ENCODE measurements at places on chromosomes 3 and 15.

DNA sequence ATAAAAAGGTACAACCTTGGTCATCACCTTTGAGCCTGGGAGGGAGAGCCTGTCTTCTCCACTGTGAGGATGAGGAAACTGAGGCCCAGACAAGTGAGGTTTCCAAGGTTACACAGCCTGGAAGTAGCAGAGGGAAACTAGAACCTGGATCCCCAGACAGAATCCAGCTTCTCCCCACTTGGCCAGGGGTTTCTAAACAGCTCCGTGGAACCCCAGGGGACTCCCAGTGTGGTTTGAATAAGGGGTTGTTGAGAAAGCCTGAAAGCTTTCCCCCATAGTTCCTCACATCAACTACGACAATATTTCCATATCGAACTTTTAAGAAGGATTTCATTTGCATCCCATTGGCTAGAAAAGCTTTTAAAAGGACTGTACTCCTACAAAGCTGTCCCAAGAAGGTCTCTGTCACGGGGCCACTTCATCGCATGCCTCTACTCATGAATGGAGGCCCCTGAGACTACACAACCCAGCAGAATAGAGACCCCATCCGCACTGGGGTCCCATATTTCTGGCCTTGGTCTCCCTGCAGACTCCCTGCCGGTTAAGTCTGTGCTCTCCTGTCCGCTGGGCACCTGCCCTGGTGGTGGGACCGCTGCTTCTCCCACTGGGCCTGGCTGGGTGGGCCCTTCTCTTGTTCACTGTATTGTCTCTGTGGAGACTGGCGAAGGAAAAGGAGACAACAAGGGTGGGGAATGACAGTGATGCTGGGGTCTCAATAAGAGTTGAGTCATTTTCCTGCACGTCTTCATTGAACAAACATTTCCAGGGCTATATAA lies 178.5 kb downstream of the SMAD6 start:
- no peak for DNase-seq

DNA sequence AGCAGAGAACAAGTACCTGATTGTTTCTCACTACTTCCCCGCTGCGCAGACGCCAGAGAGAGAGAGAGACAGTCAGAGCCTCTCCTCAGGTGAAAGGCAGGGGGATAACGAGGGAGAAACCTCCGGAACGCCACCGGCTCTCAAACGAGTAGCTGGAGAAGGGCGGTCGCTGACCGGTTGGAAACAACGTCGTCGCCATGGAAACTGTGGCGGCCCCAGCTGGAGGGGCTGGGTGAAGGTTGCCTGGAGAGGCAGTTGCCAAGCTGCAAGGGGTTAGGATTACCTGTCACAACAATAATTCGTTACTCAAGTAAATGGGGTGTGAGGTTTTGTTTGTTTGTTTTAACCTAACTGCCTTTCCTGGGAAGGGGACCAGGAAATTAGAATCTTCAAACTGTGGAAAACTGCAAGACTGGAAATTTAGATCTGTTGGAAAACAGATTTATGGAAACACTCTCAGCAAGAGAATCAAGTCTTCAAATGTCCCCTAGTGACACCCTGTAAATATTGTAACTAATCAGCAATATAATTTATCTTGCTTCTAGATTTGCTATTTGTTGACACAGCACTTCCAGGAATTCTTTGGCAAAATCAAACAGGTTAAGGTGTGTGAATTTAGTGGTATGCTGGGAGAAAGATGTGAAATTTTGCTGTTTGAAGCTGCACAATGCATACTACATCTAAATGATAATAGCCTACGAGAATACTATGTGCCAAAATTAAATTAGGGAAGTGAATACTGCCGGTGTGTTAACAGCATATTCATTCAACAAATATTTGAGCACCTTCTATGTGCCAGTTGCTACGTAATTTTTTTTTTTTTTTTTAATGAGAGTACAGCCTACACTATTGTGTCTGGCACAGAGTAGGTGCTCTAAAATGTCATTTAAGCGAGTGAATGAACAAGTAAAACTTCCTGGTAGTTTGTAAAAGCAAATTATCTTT lies at the start of gene DNAH12:
TSS of gene DNAH12 (minus strand) at position 164 of the 945 bp plus-strand sequence. CDS start 1,474 bp downstream, outside the sequence.
- DNase-seq, result no peak

DNA sequence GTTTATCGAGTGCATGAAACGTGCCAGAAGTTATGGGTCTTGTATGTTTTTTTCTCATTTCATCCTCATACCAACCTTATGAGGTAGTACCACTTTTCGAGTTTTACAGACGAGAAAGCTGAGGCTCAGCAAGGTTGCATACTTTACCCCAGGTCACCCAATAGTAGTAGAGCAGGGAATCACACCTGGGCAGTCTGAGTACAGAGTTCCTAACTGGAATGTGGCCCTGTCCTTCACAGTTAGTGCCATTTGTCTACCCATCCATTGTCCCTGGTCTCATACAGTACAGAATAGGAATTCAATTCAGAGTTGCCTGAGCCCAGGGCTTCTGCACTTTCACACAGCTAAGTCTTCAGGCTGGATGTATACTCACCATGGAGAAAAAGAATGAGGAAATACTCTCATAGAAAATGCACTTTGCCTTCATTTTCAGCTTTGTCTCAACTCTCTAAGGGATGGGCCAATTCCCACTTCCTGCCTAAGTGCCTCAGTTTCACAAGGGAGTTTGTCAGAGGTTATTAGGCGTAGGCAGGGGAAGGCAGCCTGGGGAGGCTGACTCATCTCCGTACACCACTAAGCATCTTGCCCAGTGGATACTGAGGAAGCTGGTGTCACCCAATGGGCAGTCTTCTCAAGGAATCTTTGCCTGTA lies 93.2 kb downstream of the TMEM212 start:
- no peak for DNase-seq

DNA sequence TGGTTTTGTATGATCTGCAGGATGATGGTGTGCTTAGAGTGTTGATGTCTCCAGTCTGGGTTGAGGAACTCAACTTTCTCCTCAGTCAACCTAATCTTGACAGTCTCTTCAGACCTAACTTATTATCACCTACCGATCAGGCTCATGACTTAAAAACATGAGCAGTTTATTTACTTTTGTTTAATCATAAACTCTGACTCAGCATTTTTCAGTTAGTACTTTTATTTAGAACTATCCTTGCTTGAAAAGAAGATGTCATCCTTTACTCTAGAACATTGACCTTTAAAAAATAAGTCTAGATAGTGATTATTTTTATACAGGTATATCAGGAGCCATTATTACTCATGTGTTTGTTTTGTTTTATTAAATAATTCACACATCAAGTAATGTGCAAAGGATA lies 414.8 kb downstream of the AGBL1 start:
- DNase-seq, result no peak

DNA sequence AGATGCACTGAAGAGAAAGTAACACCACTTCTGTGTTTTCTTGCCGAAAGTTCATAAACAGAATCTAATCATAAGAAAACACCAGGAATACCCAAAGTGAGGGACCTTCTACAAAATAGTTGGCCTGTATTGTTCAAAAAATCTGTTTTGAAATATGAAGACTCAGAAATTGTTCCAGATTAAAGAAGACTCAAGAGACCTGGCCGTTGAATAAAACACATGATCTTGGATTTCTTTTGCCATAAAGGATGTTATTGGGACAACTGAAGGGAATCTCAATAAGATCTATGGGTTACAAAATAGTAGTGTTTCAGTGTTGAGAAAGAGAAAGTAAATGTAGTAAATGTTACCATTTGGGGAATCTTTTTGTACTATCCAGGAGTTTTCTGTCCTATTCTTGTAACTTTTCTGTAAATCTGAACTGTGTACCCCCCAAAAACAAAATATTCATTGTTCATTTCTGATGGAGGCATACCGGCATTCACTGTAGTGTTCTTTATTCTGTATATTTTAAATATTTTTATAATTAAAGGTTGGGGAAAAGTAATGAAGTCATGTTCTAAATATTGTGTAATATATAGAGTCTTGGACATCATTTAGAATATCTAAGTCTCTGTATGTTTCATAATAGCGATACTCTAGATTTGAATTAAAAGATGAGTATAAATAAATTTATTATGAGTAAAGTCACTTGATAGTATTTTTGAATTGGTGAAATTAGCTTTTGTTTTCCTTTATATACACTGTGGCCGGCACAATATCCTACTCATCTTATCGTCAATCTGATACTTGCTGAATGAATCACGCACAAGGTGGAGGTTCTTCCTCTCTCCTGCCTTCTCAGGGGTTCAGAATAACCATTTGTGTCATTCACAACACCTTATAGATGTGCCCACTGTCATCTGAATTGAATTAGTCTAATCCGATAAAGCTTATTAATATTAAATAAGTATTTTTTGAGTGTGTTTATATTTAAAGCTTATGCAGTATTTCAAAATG lies 66.7 kb downstream of the TRAK1 start:
- no peak for DNase-seq

- DNase-seq, result no peak
These were observed 73.7 kb downstream of the FILIP1L start for GRCh38 chr3:100040451-100041225.

DNA sequence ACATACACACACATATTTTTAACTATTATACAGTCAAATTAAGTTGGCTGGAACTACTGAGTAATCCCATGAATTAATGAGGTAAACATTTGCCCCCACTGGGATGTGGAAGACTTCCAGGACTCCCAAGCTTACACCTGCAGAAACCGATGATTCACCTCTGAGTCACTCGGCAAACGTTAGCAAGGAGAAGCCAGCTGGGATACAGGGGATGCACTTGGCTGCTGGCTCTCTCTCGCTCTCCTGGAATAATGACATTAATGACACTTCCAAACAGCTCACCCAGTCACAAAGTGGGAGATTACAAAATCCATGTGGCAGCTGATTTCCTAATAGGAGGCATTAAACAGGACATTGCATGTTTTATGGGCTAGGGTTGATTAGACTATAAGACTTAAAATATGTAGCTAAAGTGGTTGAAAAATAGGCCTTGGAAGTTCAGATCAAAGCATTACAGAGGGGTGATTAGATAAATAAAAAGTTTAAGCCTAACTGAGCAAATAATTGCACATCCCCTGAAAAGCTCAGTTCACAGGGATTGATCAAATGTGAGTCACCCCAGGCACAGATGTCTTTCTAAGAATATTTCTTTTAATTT lies 500.9 kb downstream of the SOX2 start:
- no peak for DNase-seq

- DNase-seq, result peak; percentile 71
These were observed 965 bp downstream of the FLNB start for GRCh38 chr3:58009026-58009748.

DNA sequence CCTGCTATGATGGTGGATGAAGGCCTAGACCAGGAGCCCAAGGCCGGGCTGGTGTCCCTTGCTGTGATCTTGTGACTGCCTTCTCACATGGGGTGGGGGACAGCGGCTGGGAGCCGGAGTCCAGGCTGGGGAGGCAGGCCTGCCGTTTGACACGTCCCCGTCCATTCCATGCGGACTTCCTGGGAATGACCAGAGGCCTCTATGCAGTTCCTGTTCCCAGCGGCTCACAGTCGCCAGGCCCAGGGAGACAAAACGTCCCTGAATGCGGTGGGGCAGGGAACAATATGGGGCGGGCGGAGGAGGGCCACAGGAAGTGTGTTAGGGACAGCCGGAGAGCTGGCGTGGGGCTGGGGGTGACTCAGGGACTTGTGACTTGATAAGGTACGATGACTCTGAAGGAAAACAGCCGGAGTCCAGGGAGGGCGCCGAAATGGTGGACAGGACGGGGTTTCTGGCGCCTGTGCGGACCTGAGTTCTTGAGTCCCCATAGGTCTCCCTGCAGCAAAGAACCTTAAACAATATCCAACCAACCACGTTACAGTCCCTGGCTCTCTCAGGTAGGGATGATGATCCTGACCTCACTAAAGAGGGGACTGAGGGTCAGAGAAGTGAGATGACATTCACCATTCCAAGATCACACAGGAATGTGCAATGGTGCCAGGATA lies 40.5 kb upstream of the SMAD6 start:
- peak; percentile 80 for DNase-seq

- DNase-seq, result no peak
These were observed 124.6 kb upstream of the KCNAB1 start for GRCh38 chr3:155995525-155996370.

GRCh38 chr15:67107014-67107812 lies 41.8 kb downstream of the SMAD3 start:
- DNase-seq, result no peak

- DNase-seq, result no peak
These were observed 2.7 kb downstream of the KLHL40 start for GRCh38 chr3:42688016-42688415.

- no peak for DNase-seq
These were observed 97.3 kb upstream of the C2CD4B start for GRCh38 chr15:62262305-62262941.

DNA sequence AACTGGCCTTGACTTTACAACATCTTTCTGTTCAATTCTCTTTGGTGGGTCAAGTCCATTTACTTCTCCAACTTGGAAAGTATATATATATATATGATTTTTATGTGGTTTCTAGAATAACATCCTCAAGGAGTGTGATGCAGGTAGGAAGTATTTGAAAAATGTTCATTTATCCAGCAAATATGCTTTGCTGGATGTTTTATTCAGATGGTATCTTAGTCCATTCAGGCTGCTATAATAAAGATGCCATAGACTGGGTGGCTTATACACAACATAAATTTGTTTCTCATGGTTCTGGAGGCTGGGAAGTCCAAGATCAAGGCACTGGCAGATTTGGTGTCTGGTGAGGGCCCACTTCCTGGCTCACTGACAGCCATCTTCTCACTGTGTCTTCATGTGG lies 168.7 kb upstream of the RASGRP1 start:
- no peak for DNase-seq

DNA sequence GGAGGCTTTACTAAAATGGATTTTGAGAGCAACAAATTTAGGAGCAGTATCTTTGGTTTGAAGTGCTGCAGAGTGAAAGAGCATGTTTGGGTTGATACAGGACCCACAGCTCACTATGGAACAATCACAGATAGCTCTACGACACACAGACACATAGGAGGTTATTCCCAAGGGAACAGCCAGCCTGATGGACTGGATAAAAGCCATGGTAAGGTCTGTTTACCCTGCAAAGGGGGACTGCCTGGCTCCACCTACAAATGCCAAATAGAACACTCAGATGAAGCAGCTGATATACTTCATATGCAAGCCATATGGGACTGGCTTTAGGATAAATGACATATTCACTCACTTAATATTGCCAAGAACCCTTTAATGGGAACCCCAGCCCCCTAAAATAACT lies 75.4 kb downstream of the CDC25A start:
- no peak for DNase-seq

GRCh38 chr3:180980611-180981010 lies 8.9 kb downstream of the DNAJC19 start:
- no peak for DNase-seq

GRCh38 chr3:176971613-176972174 lies 225.6 kb downstream of the TBL1XR1 start:
- no peak for DNase-seq

DNA sequence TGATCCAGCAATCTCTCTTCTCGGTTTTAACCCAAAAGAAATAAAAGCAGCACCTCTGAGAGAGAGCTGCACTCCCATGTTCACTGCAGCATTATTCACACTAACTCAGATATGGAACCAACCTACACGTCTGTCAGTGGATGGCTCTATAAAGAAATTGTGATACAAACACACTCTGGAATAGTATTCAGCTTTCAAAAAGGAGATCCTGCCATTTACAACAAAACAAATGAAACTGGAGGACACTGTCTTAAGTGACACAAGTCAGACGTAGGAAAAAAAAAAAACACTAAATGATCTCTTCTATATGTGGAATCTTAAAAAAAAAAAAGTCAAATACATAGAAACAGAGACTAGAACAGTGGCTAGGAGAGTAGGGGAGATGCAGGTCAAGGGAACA lies 9.2 kb downstream of the HERC1 start:
- no peak for DNase-seq

GRCh38 chr3:123300583-123300982 lies 98.8 kb downstream of the SEC22A start:
- DNase-seq, result no peak
